CD8-positive, alpha-beta memory T cell (primary cell): ENCODE measurements at places on chromosomes 7 and 10. TPM values are rescaled to one million over a fixed set of nuclear protein-coding genes. Genes with fewer than 3 reads are reported as not detected.

DNA sequence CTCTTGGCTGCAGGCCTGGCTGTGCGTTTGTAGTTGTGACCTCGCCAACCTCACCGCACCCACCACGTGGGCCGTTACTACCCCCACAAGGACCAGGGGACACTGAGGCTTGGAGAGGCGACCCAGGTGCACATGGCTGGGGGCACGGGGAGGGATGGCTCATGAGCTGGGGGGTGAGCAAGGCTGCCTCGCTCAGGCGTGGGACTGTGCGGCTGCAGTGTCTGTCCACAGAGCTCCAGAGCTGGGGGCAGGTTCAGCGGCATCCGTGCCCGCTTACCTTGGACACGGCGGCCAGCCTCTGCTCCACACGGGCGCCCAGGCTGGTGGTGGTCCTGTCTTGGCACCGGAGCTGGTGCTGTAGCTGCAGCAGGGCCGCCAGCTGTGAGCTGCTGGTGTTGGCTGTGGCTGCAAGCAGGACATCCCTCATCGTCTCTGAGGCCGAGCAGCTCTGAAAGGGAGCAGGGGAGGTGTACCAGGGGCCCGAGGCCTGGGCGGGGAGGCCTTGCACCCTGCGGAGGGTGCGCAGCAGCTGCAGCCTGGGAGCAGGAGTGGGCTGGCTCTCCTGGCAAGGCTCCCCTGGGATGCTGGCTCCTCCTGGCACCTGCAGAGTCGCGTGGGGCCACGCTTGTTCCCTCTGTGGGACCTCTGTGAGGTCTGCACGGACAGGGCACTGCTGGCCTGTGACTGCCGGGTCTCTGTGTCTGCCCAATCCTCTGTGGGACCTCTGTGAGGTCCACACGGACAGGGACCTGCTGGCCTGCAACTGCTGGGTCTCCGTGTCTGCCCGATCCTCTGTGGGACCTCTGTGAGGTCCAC is 60.0 kb upstream of the NKX6-2 start:
- no peaks in the 10 kb centered on the region for H3K27me3 ChIP-seq
- no peak for DNase-seq
- H3K27ac ChIP-seq = no peak overlapping the region
- H3K4me1 ChIP-seq = peaks cover 5% of the 10 kb centered on the region
- H3K36me3 ChIP-seq = no peaks in the 10 kb centered on the region
- no peak overlapping the region for H3K4me3 ChIP-seq

The INA gene
- total RNA-seq = 0.73 TPM

The MMD2 gene
- not detected for total RNA-seq

DNA sequence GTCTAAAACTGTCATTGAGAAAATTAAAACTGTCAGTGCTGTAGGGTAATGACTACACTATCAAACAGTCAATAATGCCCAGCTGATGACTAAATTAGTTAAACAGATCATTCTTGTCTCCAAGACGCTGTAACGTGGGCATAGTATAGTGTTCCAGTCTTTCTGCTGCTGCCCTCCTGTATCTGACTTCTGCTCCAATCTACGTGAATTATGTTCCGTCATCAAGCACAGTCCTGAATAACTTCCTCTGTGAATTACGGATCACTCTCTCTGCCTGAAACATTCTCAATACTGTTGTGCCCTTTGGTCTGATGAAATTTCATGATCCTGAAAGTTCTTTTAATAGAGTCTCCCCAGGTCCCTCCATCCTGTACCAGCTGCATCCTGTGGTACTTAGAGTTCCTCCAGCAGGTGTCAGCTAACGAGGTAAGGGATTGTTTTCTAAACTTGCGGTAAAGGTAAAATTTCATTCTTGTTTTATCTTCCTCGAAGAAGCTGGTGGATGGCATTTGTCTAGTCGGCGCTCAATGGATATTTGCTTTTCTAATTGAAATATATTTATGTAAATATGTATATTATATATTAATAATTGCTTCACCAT is 393.5 kb upstream of the ADARB2 start:
- H3K27me3 ChIP-seq = no peaks in the 10 kb centered on the region
- no peak for DNase-seq
- H3K27ac ChIP-seq = no peak overlapping the region
- no peak overlapping the region for H3K4me3 ChIP-seq

GRCh38 chr7:49878089-49878488 is 104.7 kb downstream of the VWC2 start:
- no peaks in the 10 kb centered on the region for H3K36me3 ChIP-seq
- H3K4me3 ChIP-seq = no peak overlapping the region
- H3K27me3 ChIP-seq = no peaks in the 10 kb centered on the region
- no peaks in the 10 kb centered on the region for H3K4me1 ChIP-seq
- no peak overlapping the region for H3K27ac ChIP-seq

The RAMP3 gene
- total RNA-seq = not detected
